ENCODE measurements at places on chromosomes 1 and 21. TPM values are rescaled to one million over a fixed set of nuclear protein-coding genes. Genes with fewer than 3 reads are reported as not detected.

The FAM131C gene
- not detected for total RNA-seq

DNA sequence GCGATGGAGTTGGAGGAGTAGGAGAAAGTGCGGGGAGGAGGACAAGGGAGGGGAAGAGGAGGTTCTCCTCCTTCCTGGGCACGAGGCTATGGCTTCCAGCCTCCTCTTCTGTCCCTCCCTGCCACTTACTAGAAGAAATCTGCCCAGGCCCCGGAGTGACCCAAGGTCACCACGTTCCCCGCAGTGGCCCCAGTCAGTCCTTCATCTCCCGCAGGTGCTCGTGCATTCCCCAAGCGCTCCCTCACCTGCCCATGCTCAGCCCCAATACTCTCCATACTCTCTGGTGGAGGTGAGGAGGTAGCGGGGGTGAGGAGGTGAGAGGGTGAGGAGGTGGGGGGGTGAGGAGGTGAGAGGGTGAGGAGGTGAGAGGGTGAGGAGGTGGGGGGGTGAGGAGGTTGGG is 85.4 kb downstream of the CCDC185 start:
- H3K4me1 ChIP-seq, result peaks cover 4% of the 10 kb centered on the region
- H3K27ac ChIP-seq, result no peak overlapping the region
- no peak overlapping the region for H3K4me3 ChIP-seq
- H3K36me3 ChIP-seq, result no peaks in the 10 kb centered on the region
- no peaks in the 10 kb centered on the region for H3K27me3 ChIP-seq

DNA sequence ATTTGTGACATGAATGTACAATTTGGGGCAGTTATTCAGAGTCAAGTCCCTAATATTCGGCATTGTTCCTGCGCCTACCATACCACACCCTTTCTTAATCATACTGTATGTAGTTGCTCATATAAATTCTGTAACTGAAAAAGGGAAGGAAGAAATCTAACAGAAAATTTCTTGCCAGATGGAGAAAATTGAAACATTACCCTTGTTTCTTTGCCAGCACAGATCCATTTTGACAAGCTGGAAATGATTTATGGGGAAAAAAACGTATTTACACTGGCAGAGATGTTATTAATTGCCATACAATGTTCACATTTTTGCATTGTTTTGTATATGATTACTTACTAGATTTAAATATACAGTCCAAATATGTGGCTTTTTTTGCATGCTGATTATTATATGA is 363.8 kb upstream of the PKN2 start:
- H3K27ac ChIP-seq, result no peak overlapping the region
- no peaks in the 10 kb centered on the region for H3K4me1 ChIP-seq
- no peaks in the 10 kb centered on the region for H3K27me3 ChIP-seq

DNA sequence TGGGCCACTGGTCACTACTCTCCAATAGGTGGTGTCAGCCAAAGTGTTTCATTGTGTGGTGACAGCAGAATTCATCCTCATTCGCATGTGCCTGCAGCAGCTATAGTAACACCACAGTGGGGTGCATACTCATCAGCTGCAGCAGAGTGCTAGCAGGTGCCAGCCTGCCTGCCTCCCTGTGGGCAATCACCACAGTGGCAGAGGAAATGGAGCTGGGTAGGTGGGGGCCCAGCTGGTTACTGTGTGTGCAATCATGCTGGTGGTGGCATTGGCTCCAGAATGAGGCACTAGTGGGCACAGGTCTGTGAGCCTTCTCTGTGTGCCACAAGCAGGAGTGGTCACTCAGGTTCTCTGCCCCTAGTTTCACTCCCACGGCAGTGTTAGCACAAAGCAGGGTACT is 579.2 kb downstream of the PTPRC start:
- no peaks in the 10 kb centered on the region for H3K4me1 ChIP-seq
- no peak overlapping the region for H3K4me3 ChIP-seq
- H3K27me3 ChIP-seq, result no peaks in the 10 kb centered on the region

The SPRR4 gene
- total RNA-seq, result not detected

DNA sequence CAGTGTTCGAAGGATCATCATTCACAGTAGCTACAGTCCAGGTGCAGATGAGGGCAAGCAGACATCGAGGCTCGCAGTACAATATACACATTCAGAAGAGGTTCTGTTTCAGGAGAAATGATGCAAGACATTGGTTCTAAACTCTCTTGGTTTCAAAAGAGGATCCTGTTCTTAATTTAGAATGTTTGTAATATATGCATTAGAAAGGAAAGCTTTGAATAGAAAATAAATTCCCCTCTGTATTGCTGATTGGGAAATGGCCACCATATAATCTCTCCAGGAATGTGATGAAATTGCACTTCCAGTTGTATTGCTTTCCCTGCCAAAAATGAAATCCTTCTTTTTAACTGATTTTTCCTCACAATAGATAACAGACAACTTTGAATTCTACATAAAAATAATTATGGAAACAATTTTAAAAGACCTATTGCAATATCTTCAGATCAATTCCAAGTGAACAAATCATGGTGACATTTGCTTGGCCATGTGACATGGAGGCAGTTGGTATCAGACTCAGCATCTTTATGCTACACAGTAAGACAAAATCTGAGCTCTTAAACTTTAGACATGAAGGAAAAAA is 27.6 kb upstream of the SIPA1L2 start:
- peaks cover 13% of the 10 kb centered on the region for H3K27me3 ChIP-seq
- no peaks in the 10 kb centered on the region for H3K4me1 ChIP-seq
- no peak overlapping the region for H3K4me3 ChIP-seq
- H3K27ac ChIP-seq, result no peak overlapping the region
- no peaks in the 10 kb centered on the region for H3K36me3 ChIP-seq
- no peak for DNase-seq

- peak; percentile 45 for DNase-seq
- H3K36me3 ChIP-seq, result no peaks in the 10 kb centered on the region
- peaks cover 4% of the 10 kb centered on the region for H3K4me1 ChIP-seq
- no peaks in the 10 kb centered on the region for H3K27me3 ChIP-seq
- no peak overlapping the region for H3K4me3 ChIP-seq
These were observed 34.2 kb upstream of the COX20 start for GRCh38 chr1:244801246-244801645.

GRCh38 chr1:24923485-24924113 is 6.5 kb downstream of the RUNX3 start:
- H3K27me3 ChIP-seq, result no peaks in the 10 kb centered on the region
- H3K4me1 ChIP-seq, result peaks cover 99% of the 10 kb centered on the region

The GABRD gene
- total RNA-seq, result 0.22 TPM

GRCh38 chr1:160122978-160123495 is 7.5 kb downstream of the ATP1A2 start:
- no peak for DNase-seq
- H3K4me3 ChIP-seq, result no peak overlapping the region
- H3K4me1 ChIP-seq, result no peaks in the 10 kb centered on the region
- no peaks in the 10 kb centered on the region for H3K27me3 ChIP-seq
- no peaks in the 10 kb centered on the region for H3K36me3 ChIP-seq

The PCBP3 gene
- 5.3 TPM for total RNA-seq

The TMEM51 gene
- total RNA-seq, result not detected

- peaks cover 15% of the 10 kb centered on the region for H3K4me1 ChIP-seq
- H3K27ac ChIP-seq, result no peak overlapping the region
- peak overlapping the region; percentile 75 for H3K4me3 ChIP-seq
- no peak for DNase-seq
These were observed 763 bp downstream of the AUNIP start for GRCh38 chr1:25858494-25858893.

DNA sequence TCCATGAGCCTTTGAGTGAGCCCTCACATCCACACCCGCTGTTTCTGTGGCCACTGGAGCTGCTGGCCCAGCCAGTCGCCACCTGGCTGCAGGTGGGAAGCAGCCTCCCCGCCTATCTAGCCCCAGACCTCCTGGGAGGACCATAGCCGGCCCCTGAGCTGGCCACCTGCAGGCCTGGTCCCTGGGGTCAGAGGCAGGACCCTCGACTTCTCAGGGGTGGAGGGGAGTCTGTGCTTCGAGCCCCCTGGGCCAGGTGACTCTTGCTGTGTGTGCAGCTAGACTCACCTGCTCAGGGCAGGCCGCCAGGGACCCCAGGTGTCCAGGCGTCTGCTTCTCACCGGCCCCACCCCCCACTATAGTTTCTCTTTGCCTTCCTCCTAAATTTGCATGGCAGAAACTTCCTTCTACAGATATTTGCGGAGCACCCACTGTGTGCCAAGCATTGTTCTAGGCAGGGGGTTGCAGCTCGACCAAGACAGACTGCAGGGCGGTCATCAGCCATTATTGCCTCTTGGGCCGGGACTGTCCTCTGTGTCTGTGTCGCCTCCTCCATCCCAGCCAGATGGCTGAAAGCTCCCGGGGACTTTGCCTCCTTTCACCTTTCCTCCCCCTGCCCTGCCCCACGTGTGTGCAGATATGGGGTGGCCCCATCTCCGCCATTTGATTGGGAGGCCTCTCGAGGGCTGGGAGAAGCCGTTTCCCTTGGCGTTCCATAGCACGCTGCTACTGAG is 27.3 kb downstream of the SPSB1 start:
- H3K27ac ChIP-seq, result no peak overlapping the region
- DNase-seq, result no peak
- no peak overlapping the region for H3K4me3 ChIP-seq
- H3K4me1 ChIP-seq, result peaks cover 14% of the 10 kb centered on the region

DNA sequence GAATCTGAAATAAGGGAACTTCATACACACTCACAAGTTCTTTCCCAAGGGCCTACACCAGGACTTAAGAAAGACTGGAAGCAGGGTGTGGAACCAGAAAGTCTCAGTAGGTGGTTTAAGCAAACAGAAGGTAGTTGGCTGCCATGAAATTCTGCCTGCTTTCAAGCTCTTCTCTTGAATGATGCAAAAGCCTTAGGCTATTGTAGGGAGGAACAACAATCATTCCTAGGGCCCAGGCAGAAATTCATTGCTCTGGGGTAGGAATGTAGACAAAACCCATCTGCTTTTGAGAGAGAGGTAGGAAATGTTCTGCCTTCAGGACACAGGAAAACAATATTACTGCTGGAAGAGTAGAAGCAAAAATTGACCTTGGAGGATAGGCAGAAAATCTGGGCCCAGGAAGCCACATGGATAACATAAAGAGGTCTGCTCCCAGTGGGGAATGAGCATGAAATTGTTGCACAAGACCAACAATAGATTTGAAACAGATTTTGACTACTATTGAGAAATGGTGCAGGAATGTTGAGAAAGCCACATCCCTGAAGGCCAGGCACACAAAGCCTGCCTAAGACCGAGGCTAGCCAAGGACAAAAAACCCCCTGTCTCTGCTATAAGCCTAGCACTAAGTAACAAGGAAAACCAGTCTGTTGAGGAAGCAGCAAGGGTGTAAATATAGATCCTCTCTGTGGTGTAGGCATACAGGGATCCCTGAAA is 22.7 kb upstream of the SFT2D2 start:
- H3K4me1 ChIP-seq, result no peaks in the 10 kb centered on the region
- no peaks in the 10 kb centered on the region for H3K27me3 ChIP-seq
- no peak overlapping the region for H3K27ac ChIP-seq
- DNase-seq, result no peak
- no peak overlapping the region for H3K4me3 ChIP-seq
- H3K36me3 ChIP-seq, result peaks cover 44% of the 10 kb centered on the region

The AKNAD1 gene
- not detected for total RNA-seq

GRCh38 chr1:216883518-216883917 is 160.3 kb upstream of the ESRRG start:
- H3K36me3 ChIP-seq, result no peaks in the 10 kb centered on the region
- H3K4me1 ChIP-seq, result no peaks in the 10 kb centered on the region
- no peaks in the 10 kb centered on the region for H3K27me3 ChIP-seq
- H3K4me3 ChIP-seq, result no peak overlapping the region
- no peak overlapping the region for H3K27ac ChIP-seq

- no peaks in the 10 kb centered on the region for H3K4me1 ChIP-seq
- H3K27me3 ChIP-seq, result peaks cover 12% of the 10 kb centered on the region
- H3K27ac ChIP-seq, result no peak overlapping the region
- DNase-seq, result no peak
- no peaks in the 10 kb centered on the region for H3K36me3 ChIP-seq
- no peak overlapping the region for H3K4me3 ChIP-seq
These were observed 16.2 kb downstream of the PTGER3 start for GRCh38 chr1:71031426-71031825.

DNA sequence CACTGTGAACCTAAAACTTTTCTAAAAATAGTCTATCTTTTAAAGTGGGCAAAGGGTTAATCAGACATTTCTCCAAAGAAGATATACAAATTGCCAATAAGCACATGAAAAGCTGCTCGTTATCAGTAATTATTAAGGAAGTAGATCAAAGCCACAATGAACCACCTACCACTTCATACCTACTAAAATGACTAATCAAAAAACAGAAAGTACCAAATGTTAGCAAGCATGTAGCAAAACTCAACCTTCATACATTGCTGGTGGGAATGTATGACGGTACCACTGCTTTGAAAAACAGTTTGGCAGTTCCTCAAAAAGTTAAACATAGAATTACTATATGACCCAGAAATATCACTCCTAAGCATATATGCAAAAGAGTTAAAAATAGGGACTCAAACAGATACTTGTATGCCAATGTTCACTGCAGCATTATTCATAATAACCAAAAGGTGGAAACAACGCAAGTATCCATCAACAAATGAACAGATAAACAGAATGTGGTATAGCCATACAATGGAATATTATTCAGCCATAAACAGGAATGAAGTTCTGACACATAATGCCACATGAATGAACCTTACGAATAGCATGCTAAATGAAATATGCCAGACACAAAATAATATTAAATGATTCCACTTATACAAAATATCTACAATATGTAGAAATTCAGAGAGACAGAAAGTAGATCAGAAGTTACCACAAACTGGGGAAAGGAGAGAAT is 21.1 kb downstream of the CDC42BPA start:
- H3K4me1 ChIP-seq, result no peaks in the 10 kb centered on the region
- H3K36me3 ChIP-seq, result no peaks in the 10 kb centered on the region
- H3K4me3 ChIP-seq, result no peak overlapping the region
- H3K27ac ChIP-seq, result no peak overlapping the region
- DNase-seq, result no peak

DNA sequence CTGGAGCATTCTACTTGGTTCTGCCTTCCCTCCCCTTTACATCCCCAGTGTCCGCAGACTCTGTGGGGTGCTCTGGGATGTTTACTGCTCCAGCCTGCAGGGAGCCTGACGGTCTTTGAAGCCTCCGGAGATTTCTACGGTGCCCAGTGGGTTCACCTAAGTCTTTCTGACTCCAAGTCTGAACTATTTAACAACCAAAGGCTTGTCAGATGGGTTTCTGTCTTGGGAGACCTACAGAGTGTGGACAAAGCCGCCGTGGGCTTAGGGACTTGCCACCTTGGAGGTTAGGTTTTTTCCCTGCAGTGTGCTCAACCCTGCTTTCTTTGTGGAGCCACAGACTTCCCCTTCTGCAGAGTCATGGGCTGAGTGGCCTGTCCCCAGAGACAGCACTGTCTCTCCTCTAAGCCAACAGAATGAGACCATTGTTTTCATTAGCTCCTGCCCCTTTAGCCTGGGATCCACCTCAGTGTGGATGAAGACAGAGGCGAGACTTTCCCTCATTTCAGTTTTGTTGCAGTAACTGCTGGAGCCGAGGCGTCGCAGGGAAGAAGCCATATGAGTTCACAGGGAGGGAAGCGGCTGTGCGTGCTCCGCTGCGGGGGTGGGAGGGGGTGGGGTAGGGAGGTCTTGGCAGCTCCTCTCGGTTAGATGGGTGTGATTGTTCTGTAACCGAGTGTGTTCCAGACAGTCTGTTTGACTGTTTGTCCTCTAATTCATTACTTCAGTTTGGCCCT is 120.7 kb downstream of the CNIH3 start:
- no peak overlapping the region for H3K27ac ChIP-seq
- H3K4me3 ChIP-seq, result no peak overlapping the region
- H3K27me3 ChIP-seq, result no peaks in the 10 kb centered on the region
- no peak for DNase-seq
- no peaks in the 10 kb centered on the region for H3K36me3 ChIP-seq
- no peaks in the 10 kb centered on the region for H3K4me1 ChIP-seq

GRCh38 chr1:42852608-42852980 is 6.2 kb downstream of the ZNF691 start:
- H3K4me3 ChIP-seq, result no peak overlapping the region
- H3K27me3 ChIP-seq, result no peaks in the 10 kb centered on the region
- H3K4me1 ChIP-seq, result peaks cover 19% of the 10 kb centered on the region
- no peak overlapping the region for H3K27ac ChIP-seq

The SMPDL3B gene
- 0.32 TPM for total RNA-seq
